Activated CD8-positive, alpha-beta T cell treated with anti-CD3 and anti-CD28 coated beads for 36 hours (primary cell): ENCODE measurements at places on chromosomes 1 and 21. TPM values are rescaled to one million over a fixed set of nuclear protein-coding genes. Genes with fewer than 3 reads are reported as not detected.

GRCh38 chr1:164842870-164843269 is 283.9 kb downstream of the PBX1 start:
- no peak for DNase-seq

DNA sequence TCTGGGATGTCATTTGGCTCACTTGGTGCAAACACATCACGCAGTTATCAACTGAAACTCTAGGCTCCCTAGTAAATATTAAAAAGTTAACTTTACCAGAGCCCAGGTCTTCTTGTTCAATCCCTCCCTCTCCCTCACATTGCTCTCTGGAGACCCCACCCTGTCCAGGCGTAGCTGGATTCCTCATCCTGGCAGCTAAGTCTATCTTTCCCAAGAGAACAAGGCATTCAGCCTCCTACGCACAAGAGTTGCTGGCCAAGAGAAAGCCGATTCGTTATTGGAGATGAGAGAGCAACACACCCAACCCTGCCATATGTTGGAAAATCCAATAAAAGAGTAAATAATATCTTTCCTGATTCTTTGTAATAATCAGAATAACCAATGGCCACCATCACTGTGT is 117.9 kb downstream of the SLC30A10 start:
- no peak for DNase-seq

The DMRTA2 gene
- not detected for total RNA-seq

The HSPB7 gene
- total RNA-seq = not detected
